ENCODE measurements at places on chromosomes 12 and 14.

DNA sequence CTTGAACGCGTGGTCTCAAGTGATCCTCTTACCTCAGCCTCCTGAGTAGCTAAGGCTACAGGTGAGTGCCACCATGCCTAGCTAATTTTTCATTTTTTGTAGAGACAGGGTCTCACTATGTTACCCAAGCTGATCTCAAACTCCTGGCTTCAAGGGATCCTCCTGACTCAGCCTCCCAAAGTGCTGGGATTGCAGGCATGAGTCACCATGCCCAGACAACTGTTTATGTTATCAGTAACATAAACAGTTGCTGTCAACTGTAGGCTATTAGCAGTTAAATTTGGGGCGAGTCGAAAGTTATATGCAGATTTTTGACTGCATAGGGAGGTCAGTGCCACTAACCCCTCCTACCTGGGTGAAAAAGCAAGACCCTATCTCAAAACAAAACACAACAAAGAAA, 26.2 kb upstream of the LRRK2 start:
- DNase-seq, result peak; percentile 38

DNA sequence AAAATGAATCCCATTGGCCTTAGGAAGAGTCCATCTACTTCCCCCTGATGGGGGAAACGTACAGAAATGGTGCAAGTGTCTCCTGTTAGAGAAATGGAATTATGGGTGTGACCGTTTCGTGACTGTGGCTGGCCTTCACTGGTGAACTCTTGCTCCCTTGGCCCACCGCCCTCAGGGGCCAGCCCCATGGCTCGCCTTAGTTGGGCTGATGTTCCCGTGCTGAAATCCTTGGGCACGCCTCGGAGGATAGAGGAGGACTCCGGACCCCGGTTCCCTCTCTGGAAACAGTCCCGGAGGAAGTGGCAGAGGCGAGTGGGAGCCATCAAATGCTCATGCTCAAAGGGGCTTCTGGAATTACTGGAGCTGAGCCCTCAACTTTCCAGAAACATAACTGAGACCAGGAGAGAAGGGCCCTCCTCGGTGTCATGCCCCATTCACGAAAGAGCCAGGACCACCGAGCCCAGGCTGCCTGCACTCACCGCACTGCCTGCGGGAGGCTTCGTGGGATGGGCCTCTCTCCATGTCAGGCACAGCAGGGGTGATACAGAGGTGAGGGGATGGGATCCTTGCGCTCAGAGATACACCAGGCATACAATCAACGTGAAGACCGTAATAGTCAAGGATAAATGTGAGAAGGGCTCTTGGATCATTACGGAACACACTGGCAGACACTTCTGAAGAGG, 10.1 kb upstream of the CACNA2D4 start:
- no peak for DNase-seq

GRCh38 chr12:67410667-67411067, 141.5 kb downstream of the CAND1 start:
- DNase-seq, result no peak

- DNase-seq, result no peak
Measured at GRCh38 chr12:54075974-54076373, 22.3 kb downstream of the HOXC4 start.

- no peak for DNase-seq
Measured at GRCh38 chr12:25320123-25321006, 69.6 kb upstream of the KRAS start.

GRCh38 chr14:73474952-73475351, 15.8 kb upstream of the RIOX1 start:
- DNase-seq, result no peak

DNA sequence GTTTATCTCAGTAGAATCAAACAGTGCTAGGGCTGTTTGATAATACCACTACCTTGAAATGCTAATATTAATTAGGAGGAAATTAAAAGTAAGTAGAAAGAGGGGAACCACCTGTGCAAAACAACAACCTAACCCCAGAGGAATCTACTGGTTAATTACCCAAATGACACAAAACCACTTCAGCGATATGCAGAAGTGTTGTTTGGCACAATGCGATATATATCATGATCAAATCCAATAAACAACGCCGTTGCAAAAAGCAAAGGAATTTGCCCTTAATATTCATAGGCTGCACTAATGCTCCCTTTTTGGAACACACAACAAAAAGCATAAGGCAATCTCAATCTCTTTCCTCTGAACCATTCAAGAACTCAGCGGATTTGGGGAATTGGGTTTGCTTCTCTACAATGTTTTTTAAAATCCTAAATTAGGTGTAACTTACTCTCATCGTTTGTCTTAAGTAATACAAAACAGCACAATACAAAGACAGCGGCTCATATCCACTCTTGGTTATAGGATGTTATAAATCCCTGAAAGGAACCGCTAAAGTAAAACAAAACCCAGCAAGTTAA, 1.5 kb downstream of the MAP4K5 start:
- DNase-seq, result no peak

DNA sequence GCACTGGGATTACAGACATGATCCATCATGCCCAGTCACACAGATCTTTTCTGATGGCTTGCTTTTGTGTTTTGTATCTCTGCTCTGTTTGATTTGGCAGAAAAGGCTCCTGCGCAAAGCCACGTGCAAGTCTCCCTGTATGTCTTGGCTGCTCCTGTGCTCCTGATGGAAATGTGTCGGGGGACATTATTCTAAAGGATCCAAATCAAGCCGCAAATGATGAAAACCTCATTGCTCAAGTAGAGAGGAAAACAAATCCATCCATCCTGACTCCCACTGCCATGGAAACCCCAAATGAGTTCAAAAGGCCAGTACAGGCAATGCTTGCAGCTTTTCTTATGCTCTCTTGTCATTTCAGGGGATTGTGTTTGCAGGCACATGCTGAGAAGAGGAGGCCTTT, 93.8 kb downstream of the NDUFA12 start:
- DNase-seq, result no peak

DNA sequence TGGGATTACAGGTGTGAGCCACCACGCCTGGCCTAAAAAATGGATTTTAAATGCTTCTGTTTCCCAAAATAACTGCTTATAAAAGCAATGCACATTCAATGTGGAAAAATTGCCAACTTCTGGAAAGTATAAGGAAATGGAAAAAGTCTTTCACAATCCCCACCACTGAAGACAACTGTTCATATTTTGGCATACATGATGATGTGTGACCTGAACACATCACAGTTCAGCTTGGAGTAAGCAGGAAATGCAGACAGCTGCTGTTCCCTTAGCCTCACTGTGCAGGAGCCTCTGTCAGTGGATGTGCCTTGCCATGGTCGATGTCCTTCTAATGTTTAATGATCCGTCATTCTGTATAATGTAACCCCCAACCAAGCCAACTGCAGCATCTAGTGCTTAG, 5.2 kb downstream of the MTERF2 start:
- DNase-seq, result peak; percentile 48

DNA sequence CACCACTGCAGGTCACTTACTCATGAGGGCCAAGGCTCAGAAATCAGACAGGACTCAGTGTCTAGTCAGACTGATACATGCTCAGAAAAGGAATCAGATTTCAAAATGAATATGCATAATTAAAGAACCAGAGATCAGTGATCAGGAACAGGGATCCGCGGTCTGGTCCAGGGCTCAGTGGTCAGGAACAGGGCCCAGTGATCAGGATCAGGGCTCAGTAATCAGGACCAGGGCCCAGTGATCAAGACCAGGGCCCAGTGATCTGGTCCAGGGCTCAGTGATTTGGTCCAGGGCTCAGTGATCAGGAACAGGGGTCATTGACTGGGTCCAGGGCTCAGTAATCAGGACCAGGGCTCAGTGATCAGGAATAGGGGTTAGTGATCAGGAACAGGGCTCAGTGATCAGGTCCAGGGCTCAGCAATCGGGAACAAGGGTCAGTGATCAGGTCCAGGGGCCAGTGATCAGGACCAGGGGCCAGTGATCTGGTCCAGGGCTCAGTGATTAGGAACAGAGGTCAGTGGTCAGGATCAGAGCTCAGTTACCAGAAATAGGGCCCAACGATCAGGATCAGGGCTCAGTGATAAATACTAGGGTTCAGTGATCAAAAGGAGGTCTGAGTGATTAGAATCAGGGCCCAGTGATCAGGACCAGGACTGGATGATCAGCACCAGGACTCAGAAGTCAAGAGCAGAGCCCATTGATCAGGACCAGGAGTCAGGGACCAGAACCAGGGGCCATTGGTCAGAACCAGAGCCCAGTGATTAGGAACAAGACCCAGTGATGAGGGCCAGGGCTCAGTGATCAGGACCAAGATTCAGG, 175.3 kb downstream of the TMEM121 start:
- no peak for DNase-seq

GRCh38 chr12:78672033-78672432, 192.5 kb upstream of the SYT1 start:
- DNase-seq, result no peak

DNA sequence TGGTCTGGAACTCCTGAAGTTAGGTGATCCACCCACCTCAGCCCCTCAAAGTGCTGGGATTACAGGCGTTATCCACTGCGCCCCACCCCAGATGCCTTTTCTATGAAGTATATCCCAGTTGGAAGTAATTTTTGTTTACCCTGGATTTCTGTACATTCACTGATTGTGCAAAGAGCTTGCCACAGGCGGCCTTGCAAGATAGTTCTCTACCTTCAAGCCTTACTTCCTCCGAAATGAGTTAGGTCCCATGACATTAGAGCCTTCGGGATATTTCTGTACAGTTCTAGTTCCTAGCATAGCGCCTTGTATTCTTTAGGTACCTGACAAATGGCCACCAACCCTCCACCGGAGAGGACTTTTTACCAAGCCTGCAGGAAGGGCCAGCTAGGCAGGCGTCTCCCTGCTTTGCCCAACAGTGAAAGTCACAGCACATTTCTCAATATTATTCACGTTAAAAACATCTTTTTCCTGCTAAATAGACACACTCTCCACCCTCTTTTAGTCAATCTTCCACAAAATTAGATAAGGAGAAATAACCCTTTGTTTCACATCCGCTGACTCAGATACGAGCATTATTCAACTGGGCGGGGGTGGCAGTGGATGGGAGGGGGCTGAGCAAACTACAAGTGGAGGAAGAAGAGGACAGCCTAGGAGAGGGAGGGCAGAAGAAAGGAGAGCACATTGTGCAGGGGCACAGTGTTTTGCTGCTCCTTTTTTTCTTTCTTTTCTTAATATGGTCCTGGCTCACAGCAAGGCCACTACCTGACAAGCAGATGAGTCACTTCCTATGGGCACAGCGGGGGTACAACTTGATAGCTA, 40.0 kb upstream of the CAPRIN2 start:
- DNase-seq, result peak; percentile 90

GRCh38 chr12:120994589-120995337, 16.4 kb downstream of the HNF1A start:
- DNase-seq, result no peak

GRCh38 chr12:1206118-1206734, 215.2 kb downstream of the ERC1 start:
- no peak for DNase-seq

GRCh38 chr14:102646615-102647014, 54.2 kb downstream of the RCOR1 start:
- no peak for DNase-seq

- no peak for DNase-seq
Measured at GRCh38 chr12:108886873-108887629, 7.2 kb downstream of the DAO start.

DNA sequence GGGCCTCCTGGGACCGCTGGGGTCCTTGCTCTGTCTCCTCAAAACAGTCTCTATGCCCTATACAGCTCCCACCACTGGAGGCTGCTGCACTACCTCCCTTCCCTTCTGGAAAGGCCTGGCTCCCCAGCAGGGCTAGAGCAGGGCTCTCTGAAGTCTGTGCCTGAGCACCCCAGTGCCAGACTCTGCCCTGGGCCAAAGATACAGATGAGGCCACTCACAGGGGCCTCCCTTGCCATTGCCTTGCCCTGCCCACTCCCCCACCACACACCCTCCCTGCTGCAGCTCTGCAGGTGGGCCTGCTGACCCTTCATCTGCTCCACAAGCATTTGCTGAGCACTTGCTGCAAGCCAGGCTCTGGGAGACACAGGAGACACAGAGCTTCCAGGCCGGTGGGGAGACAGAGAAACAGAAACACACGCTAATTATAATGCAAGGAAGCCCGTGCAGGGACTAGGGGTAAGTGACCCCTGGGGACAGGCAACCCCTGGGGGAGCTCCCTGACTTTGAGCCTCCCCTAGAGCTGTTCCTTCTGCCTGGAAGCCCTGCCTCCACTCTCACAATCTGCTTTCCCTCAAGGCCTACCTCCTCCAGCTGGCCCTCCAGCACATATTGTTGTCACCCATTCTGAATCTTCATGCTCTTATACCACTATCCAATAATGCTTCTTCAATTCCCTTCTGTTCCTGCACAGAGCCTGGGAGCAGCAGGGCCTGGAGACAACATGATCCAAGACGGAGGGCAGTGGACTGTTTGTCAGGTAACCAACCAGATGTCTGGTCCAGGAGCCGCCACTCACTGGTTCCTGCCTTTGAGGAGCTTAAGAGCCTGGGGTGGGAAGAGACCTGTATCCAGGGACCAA, 32.6 kb upstream of the PNMA1 start:
- DNase-seq, result no peak

All from iris pigment epithelial cell (primary cell).